ENCODE measurements at places on chromosomes 2 and 18.

DNA sequence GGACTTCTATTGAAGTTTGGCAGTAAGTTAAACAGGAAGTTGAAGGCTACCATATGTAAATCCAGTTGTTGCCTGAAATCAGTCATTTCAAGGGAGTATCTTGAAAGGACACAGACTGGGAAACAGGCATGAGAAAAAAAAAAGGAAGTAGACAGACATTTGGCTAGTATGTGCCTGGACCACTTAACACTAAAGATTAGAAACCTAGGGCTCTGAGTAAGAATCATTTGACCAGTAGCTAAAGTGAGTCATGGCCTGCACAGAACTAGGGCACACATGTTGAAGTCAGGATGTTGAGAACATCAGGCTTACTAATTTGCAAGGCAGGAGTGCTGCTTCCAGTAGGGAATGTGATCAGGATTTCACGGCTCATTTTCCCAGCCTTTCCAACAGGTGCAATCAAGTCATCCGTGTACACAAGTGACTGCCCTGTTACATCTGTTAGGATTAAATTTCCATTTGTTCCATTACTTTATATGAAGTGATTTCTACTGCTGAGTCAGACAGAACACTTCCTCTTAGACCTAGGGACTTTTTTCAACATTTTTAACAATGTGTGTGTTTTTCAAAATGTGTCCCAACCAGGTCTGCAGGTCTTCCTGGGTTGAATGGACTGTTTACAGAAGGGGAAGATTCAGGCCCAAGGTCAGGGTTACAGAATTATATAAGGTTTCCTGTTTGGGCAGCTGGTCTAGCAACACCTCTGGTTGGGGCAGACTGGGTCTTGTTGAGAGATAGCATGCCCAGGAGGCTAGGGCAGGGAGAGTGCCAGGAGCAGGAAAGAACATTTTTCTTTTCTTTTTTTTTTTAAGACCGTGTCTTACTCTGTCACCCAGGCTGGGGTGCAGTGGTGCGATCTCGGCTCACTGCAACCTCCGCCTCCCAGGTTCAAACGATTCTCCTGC is 145.6 kb downstream of the TGIF1 start:
- no peak for DNase-seq

DNA sequence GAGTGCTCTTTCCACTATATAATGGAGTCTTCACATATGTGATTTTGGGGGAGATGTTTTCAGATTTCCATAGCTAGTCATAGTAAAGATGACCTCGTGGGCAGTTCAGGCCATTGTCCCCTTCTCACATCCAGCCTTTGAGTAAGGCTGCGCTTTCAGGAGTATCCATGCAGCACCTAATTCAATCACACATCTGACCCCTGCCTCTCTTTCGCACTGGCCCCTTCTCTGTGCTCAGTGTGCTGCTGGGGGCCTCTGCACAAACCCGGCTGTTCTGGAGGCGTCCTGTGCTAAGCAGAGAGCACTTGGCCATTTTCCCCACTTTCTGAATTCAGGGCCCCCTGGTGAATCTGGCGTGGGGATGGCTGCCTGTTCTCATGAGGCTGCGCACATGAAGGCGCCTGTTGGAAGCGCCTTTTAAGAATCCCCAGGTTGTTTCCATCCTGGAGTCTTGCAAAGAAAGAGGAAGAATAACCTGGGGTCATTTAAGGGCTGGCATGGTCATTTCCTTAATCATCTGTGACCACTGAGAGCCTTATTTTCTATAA is 96.0 kb upstream of the ALPP start:
- no peak for DNase-seq

DNA sequence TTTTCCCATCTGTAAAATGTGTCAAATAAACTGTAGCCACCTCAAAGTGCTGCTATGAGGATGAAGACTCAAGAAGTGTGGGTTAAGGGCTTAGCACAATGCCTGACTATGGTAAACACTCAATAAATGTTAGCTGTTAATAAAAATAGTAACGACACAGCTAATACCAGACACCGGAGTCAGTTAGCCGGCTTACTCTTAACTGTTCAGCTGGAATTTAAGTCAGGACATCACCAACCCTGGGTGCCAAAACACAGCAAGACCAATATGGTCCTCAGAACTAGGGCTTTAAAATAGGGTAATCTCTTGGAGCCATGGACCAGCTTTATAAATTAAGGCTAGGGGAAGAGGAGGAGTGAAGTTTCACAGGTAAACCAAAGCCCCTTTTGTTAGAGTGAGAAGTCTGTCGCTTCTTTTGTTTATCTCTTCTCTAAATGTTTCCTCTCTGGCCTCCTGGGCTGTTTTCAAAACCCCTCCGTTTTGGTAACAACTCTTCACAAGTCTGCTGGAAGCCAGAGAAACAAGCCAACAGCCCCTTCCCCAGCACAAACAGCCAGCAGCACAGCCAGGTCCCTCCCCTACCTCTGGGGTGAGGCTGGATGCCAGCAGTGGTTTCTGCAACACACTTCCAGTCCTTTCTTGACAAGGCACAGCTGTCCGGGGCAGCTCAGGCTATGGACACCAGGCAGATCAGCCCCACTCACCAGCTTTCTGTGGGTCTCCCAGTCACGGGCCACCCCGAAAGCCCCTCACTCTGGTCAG is 13.8 kb upstream of the FZD7 start:
- no peak for DNase-seq

- no peak for DNase-seq
These were observed 64.8 kb downstream of the IKZF2 start for GRCh38 chr2:213086571-213086970.

GRCh38 chr18:75309564-75309963 is 99.0 kb downstream of the TSHZ1 start:
- peak; percentile 3 for DNase-seq

DNA sequence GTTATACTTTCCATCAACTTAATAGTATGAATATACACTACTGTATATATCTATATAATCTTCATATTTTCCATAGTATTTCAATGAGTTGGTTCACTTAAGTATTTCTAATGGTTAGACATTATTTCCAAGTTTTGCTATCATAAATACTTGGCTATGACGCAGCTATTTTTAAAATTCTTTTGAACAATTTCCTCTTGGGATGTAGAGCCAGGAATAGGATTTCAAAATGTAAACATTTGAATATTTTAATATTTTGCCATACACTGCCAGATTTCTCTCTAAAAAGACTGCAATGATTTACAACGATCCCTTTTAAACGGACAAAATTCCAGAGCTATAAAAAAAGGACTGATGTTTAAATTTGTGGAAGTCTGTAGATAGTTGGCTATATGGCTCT is 95.6 kb downstream of the NUP35 start:
- no peak for DNase-seq

- DNase-seq = no peak
These were observed 28.5 kb downstream of the TMEM18 start for GRCh38 chr2:648476-649424.

DNA sequence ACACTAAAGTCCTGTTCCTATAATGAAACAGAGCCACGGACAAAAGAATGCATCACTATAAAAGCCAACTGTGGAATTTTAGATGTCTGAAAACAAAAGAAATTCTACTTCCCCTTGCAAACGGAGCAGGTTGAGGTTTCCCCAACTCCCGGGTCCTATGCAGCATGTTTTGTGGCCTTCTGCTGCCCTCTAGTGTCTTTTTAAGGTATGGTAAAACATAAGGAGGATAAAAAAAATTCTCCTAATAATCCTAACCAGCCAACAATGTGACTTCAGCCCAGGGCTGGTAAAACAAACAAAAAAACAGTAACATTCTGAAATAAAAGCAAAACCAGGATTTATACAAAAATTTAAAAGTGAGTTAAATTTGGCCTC is 539.5 kb downstream of the NRXN1 start:
- DNase-seq = peak; percentile 84

DNA sequence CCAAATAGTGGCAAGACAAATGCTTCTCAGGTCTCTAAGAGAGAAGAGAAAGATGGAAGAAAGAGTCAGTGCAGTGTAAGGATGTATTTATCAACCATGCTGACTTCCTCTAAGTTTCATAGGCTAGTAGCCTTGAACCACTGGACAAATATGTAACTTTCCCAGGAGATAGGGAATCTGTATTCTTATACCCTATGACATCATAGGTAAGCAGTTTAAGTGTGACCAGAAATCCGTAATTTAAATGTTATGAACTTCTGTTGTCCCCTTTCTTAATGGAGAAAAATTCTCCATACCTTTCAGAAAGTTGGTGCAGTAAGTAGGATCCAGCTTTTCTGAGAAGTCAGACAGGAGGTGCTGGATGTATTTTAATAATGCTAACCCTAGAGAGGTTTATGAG is 256.2 kb downstream of the LNPK start:
- DNase-seq = no peak

DNA sequence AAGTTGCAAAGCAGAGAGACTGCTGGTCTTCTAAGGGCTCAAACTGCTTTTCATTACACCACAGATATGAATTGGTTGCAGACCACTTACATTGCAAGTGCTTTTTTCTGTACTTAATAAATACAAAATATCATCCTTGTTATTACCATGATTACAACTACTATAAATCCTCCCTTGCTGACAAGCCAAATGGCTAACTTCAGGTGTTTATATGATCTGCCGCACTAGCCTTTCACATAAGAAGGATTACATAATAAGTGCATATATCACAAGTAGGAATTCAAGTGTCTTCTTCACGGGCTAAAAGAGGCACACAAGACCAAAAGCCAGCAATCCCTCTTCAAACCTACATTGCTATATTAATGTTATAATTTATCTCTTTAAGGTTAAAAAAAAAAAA is 373.0 kb downstream of the ZEB2 start:
- no peak for DNase-seq

GRCh38 chr2:674321-674985 is 2.8 kb downstream of the TMEM18 start:
- DNase-seq = no peak

GRCh38 chr2:1168846-1169245 is 218.2 kb downstream of the SNTG2 start:
- no peak for DNase-seq

- peak; percentile 57 for DNase-seq
These were observed 106.3 kb downstream of the TTN start for GRCh38 chr2:178700922-178701342.

Data from NCI-H82 (cell line).